ENCODE measurements at places on chromosomes 3 and 15.

DNA sequence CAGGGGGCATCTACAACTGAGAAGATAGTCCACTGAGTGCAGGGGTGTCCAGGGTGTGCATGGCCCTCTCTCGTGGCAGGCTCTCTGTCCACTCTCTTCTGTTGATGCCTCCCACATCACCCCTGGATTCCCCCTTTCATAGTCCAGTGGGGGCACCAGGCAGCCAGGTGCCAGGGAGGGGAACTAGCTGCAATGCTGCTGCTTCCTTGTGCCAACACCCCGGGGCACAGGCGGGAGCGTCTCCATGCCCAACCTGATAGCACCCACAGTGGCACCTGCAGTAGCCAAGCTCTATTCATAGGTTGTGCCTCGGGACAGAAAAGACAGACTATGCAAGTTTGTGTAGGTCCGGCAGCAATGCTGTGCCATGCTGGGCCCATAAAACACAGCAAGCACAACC is 11.7 kb downstream of the DUOX2 start:
- no peak for DNase-seq

DNA sequence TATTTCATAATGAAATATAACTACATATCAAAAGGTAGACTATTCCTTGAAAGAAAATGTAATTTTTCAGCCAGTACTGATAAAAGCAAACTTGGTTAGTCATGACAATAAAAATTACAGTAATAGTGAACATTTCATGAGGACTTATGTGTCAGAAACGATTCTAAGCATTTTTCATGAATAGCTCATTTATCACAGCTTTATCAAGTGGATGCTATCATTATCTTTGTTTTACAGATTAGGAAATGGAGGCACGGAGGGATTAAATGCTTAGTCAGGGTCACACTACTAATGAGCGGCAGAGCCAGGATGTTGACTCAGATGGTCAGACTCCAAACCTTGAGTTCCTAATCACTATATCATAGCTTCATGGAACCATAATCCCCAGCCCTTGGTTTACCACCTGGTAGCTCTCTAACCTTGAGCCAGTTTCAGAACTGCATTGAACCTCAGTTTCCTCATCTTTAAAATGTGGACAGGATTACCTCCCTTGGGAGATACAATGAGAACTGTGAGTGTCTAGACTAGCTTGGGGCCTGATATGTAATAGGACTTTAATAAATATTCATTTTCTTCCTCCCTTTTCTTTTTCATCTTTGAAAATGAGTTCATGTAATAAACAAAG is 85.4 kb downstream of the TNIK start:
- DNase-seq: peak; percentile 71

DNA sequence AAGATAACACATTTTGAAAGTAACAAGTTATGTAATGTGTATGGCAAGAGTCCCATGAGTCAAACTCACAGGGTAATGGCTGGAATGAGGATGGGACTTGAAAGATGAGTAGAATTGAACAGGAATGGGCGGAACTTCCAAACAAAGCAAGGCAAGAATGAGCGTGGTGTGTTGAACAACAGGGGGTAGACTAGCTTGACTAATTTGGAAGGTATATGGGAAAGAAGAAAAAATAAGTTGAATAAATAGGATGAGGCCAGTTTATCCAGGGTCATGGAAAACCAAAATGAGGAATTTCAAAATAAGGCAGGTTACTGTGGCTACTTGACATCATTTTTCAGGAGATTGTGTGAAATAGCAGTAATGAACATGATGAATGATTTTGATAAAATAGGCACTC is 2.5 kb upstream of the DPH6 start:
- DNase-seq: no peak

DNA sequence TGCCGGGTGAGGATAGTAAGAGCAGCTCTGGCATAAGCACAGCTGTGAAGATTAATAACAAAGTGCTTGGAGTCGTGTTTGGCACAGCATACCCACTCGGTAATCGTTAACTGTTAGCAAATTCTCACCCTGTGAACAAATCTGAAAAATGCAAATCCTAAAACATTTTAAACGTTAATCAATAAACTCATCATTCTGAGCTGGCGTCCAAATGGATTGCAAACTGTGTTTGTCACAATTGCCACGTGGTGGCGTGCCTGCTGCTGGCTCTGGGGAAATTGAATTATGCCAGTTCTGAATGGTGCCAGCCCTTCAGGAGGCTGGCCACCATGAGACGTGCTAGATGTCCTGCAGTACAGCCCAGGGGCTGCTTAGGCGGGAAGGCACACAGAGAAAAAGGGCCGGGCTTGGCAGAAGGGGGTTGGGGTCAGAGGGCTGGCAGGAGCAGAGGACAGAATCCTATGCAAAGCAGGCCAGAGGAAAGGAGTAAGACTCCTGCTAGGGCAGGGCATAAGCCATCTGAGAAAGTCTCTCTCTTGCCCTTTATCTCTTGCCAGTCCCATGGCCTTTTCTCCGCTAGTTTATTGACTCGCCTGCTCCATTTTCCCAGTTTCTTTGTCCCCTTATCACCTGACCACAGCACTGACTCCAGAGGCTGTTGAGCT is 22.1 kb upstream of the POLG start:
- no peak for DNase-seq

DNA sequence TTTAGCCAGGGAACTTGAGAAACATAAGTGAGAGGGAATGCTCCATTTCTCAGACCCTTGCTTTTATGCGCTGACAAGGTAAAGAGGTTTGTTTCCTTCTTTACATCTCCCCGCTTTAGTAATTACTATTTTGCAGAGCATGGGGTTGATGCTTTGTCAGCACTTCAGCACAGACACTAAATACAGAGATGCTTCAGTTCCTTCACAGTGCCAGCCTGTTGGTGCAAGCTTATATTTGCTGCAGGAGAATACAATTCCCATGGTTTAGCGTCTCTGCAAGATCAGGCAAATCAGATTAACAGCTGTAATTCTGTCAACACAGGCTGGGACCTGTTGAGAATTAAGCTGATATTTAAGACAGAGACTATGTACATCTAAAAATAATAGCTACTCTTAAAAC is 2.9 kb downstream of the FMN1 start:
- DNase-seq: no peak

DNA sequence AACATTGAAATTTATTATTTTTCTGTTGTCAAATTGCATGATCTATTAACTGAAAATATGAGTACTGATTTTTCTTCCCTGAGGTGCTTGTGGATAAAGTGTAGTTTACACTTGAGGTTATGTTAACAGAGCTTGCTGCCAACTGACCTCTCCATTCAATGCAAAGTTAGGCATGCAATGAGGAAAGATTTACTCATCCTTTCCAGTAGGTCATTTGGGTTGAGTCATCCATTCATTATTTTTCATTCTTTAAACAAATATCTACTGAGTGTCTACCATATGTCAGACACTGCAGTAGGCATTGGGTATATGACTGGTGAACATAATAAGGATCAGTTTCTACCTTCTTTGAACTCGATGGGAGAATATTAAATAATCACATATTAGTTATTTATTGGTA is 604.1 kb downstream of the EDEM1 start:
- no peak for DNase-seq

- DNase-seq: peak; percentile 93
Observed at GRCh38 chr3:150370122-150370602, 37.9 kb upstream of the TSC22D2 start.

DNA sequence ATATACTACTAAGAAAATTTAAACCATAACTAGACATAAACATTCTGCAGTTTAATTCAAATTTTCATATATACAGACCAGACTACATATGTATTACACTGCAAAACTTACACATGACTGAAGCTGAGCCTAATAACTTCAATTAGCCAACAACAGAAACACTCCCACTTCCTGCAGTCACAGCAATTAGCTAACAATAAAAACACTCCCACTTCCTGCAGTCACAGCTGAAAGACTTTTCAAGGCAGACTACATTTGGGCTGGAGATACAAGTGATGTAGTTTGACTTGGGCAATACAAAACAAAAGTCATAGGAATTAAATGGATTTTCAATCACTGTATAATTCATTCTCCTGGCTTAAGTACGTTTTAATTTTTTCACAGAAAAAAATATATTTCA is 10.3 kb downstream of the TM2D3 start:
- peak; percentile 90 for DNase-seq

DNA sequence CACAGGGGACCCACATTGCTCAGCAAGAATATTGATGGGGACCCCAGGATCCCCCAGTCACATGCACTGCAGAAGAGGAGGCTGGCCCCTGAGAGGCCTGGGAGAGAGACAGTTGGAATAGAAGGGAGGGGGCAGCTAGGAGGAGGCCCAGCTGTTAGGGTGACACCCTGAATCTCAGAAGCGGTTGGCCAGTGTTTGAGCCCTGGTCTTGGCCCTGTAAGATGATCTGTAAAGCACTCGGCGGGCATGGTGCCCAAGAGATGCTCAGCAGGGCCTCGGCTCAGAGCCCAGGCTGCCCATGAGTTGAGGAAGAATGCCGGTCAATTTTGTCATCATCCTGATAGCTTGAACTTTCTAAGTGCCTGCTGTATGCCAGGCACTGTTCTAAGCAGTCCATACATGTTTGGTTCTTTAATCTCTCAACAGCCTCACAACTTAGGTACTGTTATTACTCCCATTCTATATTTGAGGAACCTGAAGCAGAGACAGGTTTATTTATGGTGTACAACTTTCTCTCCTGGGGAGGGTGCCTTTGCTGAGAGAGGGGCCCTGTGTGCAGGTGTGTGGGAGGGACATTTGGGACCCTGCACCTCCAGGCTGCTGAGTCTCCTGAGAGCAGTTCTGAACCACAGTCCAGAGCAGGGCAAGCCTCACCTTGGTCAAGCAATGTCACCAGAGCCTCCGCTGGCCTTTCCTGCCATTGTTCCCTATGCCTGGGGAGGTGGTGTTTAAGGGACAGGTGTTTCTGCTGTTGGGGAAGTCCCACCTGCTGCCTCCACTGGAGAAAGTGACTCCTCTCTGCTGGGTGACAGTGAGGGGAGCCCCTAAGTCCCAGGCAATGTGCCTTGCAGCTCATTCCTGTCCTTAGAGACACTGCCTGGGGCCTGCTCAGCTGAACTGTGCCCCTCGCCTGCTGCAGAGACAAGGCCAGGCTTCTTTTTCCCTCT is 26.0 kb downstream of the SLC6A6 start:
- no peak for DNase-seq

GRCh38 chr3:8739757-8740504 is 6.3 kb downstream of the CAV3 start:
- DNase-seq: peak; percentile 39

- no peak for DNase-seq
Observed at GRCh38 chr3:17046623-17047022, 161.9 kb downstream of the PLCL2 start.

DNA sequence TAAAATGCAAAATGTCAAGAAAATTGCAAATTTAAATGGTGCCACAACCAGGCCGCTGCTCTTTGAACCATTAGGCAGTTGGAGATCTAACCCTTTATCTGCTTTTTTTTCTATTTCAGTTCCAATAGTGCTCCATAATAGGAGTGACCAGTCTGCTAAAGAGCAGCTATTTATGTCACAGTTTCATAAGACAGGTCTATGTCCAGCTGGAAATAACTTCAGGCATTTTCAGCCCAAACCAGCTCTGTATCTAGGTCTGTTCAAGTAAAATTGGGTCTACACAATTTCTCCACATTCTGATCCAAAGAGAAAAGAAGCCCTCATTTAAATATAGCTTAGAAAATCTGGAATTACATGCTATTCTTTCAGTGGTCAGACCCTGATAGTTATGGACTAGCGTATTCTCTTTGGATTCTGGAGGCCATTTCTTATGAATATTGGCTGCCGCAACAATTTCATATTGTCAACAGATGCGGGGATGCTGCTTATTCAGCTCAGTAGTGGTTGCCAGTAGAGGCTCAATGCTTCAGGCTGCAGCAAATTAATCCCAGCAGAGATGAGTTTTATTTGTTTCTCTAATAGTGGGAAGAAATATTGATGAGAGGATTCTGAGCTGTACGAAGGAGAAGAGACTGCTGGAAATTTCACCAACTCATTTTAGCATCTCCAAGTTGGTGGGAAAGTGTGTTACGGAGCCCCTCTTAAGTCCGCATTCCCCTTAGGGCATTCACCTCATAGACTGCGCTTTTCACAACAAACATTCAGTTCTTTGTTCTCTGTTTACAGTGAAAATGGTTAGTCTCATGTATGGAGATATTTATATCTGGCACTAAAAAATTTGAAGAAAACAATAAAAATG is 887.0 kb downstream of the ROBO1 start:
- DNase-seq: no peak

DNA sequence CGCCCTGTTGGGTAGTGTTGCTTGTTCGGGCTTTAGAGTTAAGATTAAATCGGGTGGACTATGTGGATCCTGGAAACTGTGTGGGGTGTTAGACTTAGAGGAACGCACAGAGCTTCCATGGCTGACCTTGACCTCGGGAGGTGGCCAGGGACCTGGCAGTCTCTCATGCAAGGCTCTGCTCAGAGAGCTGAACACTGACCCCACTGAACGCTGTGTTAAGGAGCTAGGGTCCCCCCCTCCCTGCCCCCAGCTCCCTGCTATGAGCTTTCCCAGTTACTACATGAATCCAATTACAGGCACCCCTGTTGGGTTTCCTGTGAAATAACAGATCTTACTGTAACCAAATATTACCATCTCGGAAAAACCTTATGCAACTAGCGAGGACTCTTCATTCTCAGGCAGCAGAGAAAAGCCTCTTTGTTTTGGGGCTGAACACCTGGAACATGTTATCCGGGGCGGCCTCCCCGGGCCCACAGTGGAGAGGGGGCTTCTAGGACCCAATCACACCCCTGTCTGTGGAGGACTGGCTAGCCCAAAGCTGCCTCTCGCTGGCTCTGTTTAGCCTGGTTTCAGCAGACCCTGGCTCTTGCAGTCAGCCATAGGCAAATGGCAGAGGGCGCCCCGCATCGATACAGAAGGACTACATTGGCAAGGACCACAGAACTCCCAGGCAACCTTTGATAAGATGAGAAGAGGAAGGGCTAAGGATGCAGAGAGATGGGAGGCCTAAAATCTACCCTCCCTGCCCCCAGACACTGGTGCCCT is 25.8 kb upstream of the ALDH1A3 start:
- no peak for DNase-seq

DNA sequence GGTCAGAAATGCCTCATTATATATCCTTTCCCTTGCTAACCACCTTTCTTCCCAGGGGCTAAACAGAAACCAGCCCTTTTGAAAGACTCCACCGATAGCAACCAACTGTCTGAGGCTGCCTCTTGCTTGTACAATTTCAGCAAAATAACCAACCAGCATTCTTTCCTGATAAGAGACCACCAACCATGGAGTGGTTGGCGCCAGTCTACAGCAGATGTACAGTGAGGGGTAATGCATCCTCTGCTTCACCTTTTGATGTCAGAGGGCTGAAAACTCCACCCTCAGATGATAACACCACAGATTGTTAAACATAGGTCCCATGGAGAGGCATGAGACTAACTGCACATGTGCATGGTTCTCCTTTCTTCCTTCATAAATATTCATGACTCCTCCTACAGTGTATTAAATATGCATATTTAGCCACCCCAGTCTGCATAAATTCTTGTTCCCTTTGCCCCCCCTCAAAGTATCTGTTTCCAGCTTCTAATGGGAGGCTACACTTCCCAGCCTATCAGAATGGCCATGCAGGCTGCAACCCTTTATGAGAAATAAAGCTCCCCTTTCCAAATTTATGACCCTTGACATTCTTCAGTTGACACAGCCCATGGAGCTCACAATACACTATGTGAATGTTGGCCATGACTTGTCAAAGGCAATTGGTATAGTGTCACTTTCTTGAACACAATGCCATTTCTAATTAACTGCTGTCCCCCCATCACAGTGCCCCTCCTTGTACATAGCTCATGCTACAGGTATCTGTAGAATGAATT is 48.3 kb downstream of the GABRB3 start:
- DNase-seq: no peak
